ENCODE measurements at places on chromosomes 5 and 9. TPM values are rescaled to one million over a fixed set of nuclear protein-coding genes. Genes with fewer than 3 reads are reported as not detected.
A peak's percentile ranks its signal among the peaks of the same experiment; 100 is the strongest.

DNA sequence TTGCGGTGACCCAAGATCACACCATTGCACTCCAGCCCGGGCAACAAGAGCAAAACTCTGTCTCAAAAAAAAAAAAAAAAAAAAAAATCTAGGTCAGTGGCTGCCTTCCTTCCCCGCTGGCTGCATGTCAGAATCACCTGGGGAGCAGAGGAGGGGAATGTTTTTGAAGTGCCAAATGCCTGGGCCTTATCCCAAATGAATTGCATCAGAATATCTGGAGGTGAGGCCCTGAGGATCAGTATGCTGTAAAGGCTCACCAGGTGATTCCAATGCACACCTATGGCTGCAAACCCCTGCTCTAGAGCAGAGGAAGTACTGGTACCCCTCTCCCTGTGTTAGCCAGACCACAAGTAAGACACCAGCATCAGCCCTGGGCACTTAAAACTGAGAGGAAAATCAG is 44.7 kb upstream of the GABRP start:
- peaks cover 14% of the 10 kb centered on the region for H3K27me3 ChIP-seq
- H3K27ac ChIP-seq = no peak overlapping the region
- no peak overlapping the region for H3K4me3 ChIP-seq

HTR4 gene
- not detected for total RNA-seq

- H3K4me3 ChIP-seq = no peak overlapping the region
- H3K27me3 ChIP-seq = no peaks in the 10 kb centered on the region
- no peak overlapping the region for H3K27ac ChIP-seq
- no peak for DNase-seq
Measured at GRCh38 chr5:89253666-89254352, 370.8 kb upstream of the MEF2C start.

EGFLAM gene
- not detected for total RNA-seq

DNA sequence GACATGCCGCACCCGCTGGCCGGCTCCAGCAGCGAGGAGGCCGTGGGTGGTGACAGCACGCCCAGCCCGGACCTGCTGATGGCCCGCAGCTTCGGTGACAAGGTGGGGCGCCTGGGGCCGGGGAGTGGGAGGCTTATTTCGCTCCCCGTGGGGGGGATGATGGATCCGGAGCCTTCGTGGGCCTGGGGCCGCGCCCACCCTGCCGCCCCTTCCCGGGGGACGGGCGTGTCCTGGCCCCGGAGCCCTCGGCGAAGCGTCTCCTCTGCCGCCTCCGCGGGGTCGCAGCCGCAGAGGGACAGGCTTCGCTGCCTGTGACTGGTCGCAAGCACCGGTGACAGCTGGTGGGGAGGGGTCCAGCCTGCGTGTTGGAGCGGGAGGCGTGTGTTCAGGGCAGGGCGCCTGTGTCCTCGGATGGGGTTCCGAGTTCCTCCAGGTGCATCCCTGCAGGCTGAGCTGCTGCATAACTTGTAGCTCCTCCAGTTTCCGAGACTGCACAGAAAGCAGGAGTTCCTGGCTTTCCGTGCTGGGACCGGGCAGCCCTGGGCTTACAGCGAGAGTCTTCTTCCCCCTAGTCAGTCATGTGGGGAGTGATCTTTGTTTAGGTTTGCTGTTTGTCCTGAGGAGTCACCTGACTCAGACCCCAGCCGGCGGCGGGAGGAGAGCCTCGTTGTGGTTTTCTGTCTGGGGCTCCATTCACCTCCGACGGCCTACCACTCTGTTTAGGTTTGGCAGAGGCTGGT is 666 bp downstream of the SNX30 start:
- peaks cover 43% of the 10 kb centered on the region for H3K4me1 ChIP-seq
- peak overlapping the region; percentile 66 for H3K27ac ChIP-seq
- H3K27me3 ChIP-seq = no peaks in the 10 kb centered on the region
- H3K36me3 ChIP-seq = peaks cover 3% of the 10 kb centered on the region
- peak; percentile 42 for DNase-seq

- H3K4me1 ChIP-seq = peaks cover 17% of the 10 kb centered on the region
- no peak overlapping the region for H3K4me3 ChIP-seq
- peaks cover 25% of the 10 kb centered on the region for H3K36me3 ChIP-seq
- H3K27me3 ChIP-seq = no peaks in the 10 kb centered on the region
- DNase-seq = no peak
Measured at GRCh38 chr9:97419309-97419867, 7.5 kb downstream of the TDRD7 start.

GRCh38 chr9:92631452-92632343 is 38.2 kb downstream of the IPPK start:
- peaks cover 2% of the 10 kb centered on the region for H3K4me1 ChIP-seq
- peaks cover 90% of the 10 kb centered on the region for H3K36me3 ChIP-seq
- H3K4me3 ChIP-seq = no peak overlapping the region
- no peak overlapping the region for H3K27ac ChIP-seq
- DNase-seq = no peak

DNA sequence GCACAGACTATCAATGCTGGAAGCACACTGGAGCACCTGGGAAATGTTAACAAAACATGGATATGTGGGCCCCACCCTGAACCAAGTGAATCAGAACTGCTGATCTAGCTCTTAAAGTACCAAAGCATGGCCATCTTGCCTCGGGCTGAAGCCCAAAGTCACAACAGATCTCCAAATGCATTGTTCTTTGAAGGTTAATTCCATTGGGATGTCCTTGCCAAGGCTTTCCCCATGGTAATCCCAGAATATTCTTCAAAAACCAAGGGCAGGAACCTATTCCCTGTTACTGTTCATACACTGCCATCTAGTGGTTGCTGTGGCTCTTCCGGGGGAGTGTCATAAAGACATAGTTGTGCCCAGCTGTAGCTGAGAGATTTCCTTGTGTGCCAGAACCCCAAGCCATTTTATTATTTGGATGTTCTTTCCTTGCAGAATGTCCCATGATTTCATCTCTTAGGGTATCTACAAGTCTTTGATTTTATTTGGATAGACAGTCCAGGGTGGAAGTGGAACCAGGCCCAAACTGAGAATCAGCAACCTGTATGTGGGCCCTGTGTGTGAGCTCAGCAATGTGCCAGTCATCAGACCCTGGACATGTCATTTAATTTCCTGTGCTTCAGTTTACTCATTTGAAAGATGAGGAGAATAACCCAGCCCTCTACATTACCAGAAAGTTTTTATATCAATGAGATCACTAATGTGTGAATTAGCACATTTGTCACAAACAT is 290.0 kb downstream of the ACTL7B start:
- no peaks in the 10 kb centered on the region for H3K4me1 ChIP-seq
- no peak for DNase-seq
- H3K36me3 ChIP-seq = no peaks in the 10 kb centered on the region
- peaks cover 6% of the 10 kb centered on the region for H3K27me3 ChIP-seq
- no peak overlapping the region for H3K27ac ChIP-seq

LCNL1 gene
- total RNA-seq = not detected

GRCh38 chr5:95989283-95990048 is 27.8 kb upstream of the ELL2 start:
- H3K36me3 ChIP-seq = no peaks in the 10 kb centered on the region
- no peaks in the 10 kb centered on the region for H3K4me1 ChIP-seq
- H3K27ac ChIP-seq = no peak overlapping the region

DNA sequence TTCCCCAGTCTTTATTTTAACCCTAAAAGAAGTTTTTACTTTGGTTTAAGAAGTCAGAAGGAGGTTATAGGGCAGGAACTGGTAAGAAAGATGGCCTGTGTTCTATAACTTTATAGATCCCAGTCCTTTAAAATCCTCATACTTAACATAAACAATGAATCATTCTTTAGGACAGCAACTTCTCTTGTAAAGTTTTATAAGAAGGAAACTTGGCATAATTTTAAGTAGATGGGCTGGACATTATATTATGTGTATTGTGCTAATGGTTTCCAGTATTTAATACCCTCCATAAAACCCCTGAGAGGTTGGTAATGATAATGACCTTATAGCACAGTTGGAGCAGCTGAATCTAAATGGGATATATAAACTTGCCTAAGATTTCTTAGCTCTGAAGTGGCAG is 247.2 kb downstream of the FAM170A start:
- H3K27me3 ChIP-seq = no peaks in the 10 kb centered on the region
- no peak for DNase-seq
- no peak overlapping the region for H3K27ac ChIP-seq
- H3K4me1 ChIP-seq = no peaks in the 10 kb centered on the region
- no peaks in the 10 kb centered on the region for H3K36me3 ChIP-seq
- H3K4me3 ChIP-seq = no peak overlapping the region

FBN2 gene
- not detected for total RNA-seq

CDX1 gene
- not detected for total RNA-seq

NTNG2 gene
- 2.1 TPM for total RNA-seq

DNA sequence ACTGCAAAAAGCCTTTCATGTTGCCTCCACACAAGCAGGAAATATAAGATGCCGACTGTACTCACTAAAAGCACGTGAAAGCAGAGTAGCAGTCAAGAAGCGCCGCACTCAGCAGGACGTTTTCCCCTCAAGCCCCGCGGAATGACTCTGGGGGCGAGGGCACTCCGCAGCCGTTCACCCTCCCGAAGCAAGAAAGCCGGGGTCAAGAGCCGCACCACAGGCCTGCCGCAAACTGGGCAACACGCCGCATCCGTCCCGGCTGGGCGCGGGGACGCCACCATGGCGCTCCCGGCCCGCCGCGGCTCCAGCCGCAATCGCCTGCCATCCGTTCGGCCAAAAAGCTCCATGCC is 364 bp downstream of the RPS6 start:
- H3K36me3 ChIP-seq = peaks cover 58% of the 10 kb centered on the region
- no peak for DNase-seq
- peaks cover 49% of the 10 kb centered on the region for H3K4me1 ChIP-seq
- H3K4me3 ChIP-seq = peak overlapping the region; percentile 100

- H3K4me3 ChIP-seq = no peak overlapping the region
- no peaks in the 10 kb centered on the region for H3K36me3 ChIP-seq
- DNase-seq = no peak
- H3K4me1 ChIP-seq = no peaks in the 10 kb centered on the region
Measured at GRCh38 chr5:112063856-112064255, 306.9 kb upstream of the NREP start.

- no peaks in the 10 kb centered on the region for H3K36me3 ChIP-seq
- no peak overlapping the region for H3K4me3 ChIP-seq
- H3K4me1 ChIP-seq = no peaks in the 10 kb centered on the region
- H3K27me3 ChIP-seq = no peaks in the 10 kb centered on the region
- no peak for DNase-seq
- H3K27ac ChIP-seq = no peak overlapping the region
Measured at GRCh38 chr5:163105456-163105855, 331.9 kb upstream of the CCNG1 start.

DNA sequence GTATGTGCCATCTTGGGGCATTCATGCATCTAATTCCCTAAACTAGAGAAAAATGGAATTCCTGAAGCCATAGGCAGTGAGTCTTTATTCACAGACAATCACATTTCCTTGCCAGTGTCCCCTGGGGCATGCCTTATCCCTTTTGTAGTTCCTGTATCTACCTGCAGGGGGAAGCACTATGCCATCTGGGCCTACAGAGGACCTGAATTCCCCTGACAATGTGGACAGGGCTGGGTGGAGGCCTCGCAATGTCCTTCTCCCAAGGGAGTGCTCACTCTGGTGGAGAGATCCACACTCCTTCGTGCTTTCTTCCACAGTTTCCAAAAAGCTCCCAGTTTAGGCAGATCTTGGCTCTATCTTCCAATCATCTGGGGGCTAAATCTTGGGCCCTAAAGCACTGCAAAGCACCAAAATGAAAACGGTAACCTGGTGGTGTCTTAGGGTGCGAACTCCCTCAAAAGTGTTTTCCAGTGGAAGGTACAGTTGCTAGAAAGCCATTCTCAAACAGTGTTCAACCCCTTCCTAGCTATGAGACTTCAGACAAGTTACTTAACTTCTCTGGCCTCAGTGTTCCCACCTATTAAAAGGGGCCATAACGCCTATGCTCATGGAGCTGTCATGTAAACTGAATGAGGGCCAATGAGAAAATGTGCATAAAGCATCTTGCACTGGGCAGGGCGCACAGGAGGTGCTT is 17.5 kb downstream of the WHRN start:
- no peak for DNase-seq
- H3K36me3 ChIP-seq = peaks cover 4% of the 10 kb centered on the region
- no peaks in the 10 kb centered on the region for H3K27me3 ChIP-seq
- no peak overlapping the region for H3K4me3 ChIP-seq
- H3K4me1 ChIP-seq = peaks cover 39% of the 10 kb centered on the region

GRCh38 chr5:96372726-96373380 is 60.2 kb downstream of the PCSK1 start:
- H3K4me3 ChIP-seq = no peak overlapping the region
- H3K27ac ChIP-seq = no peak overlapping the region
- no peak for DNase-seq
- peaks cover 24% of the 10 kb centered on the region for H3K27me3 ChIP-seq
- no peaks in the 10 kb centered on the region for H3K4me1 ChIP-seq

DNA sequence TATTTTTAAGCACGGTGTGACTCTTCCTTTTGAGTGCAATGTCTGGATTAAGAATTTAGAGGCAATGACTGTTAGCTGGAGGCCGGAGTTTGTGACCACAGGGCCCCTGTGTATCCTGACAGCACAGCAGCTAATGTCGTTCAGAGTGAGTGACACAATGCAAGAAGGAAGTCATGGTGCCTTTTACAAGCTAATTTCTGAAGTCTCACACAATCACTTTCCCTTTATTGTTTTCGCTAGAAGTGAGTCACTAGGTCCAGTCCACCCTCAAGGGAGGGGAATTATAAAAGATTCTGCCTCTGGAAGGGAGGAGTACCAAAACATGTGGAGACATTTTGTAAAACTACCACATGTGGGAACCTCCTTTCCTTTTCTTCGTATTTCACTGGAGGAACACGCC is 185.5 kb upstream of the FGF10 start:
- DNase-seq = no peak
- H3K27ac ChIP-seq = no peak overlapping the region
- no peaks in the 10 kb centered on the region for H3K36me3 ChIP-seq
- H3K4me1 ChIP-seq = no peaks in the 10 kb centered on the region

DNA sequence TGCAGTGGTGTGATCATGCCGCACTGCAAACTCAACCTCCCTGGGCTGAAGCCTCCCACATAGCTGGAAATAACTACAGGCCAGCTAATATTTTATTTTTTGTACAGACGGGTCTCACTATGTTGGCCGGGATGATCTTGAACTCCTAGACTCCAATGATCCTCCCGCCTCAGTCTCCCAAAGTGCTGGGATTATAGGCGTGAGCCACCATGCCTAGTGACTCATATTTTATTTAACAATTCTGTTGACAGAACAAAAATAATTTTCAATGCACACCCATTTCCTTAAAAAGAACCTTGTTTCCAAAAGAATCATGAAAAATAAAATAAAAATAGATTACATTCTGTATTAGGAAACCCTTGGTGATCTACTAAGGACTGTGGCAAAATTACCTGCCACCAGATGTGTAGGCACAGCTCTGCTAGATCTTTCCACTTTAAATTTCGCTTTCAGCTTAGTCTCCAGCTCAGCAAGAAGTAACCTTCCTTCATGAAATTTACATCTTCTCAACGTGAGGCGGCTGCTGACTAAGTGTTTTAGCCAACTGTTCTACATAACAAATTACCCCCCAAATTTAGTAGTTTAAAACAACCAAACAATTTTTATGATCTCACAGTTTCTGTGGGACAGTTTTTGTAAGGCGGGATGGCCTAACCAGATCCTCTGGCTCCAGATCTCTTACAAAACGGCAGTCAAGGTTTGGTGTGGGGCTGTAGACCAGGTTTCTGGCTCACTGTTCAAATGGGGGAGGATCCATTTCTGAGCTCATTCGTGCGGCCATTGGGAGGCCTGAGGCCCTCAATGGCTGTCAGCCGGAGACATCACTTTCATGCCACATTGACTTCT is 32.6 kb upstream of the GOLPH3 start:
- H3K27me3 ChIP-seq = no peaks in the 10 kb centered on the region
- peaks cover 22% of the 10 kb centered on the region for H3K4me1 ChIP-seq
- no peak for DNase-seq
- no peaks in the 10 kb centered on the region for H3K36me3 ChIP-seq
- H3K27ac ChIP-seq = peak overlapping the region; percentile 78
- peak overlapping the region; percentile 15 for H3K4me3 ChIP-seq

CNTNAP3 gene
- 0.71 TPM for total RNA-seq

FOXD4L6 gene
- total RNA-seq = not detected

ZNF608 gene
- total RNA-seq = 22.0 TPM
